ENCODE measurements at places on chromosomes 1 and 21. TPM values are rescaled to one million over a fixed set of nuclear protein-coding genes. Genes with fewer than 3 reads are reported as not detected.

- ATAC-seq = no peak
These were observed 291.1 kb downstream of the USP25 start for GRCh38 chr21:16020878-16021277.

GRCh38 chr1:192435704-192436103, 118.9 kb downstream of the RGS21 start:
- ATAC-seq = no peak

GRCh38 chr1:168763031-168763430, 34.0 kb upstream of the DPT start:
- ATAC-seq = peak; percentile 100

Gene JAM2
- total RNA-seq = 4.3 TPM

Gene PKP1
- total RNA-seq = 608 TPM
